AG08395 (cell line): ENCODE measurements at places on chromosomes 13 and 19.
A peak's percentile ranks its signal among the peaks of the same experiment; 100 is the strongest.

- DNase-seq, result no peak
These were observed 51.1 kb downstream of the DNM2 start for GRCh38 chr19:10768936-10769335.

GRCh38 chr19:4870025-4870700, 2.7 kb upstream of the PLIN3 start:
- DNase-seq, result peak; percentile 86

DNA sequence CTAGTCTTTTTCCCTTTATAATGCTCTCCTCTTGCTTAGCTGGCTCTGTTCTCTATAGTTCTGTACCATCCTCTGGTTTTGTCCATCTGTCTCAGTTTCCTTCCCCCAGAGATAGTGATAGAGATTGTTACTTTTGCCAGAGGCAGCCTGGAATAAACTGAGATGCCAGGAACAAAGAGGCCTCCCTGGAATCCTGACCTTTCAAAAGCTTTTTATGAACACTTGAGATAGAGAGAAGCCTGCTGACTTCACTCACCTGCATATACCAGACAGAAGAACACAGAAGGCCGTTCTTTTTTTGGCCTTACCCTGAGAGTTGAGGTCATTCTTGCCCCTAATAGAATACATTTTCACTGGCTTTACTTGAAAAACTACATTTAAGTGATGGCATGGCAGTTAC, 150.2 kb downstream of the LHFPL6 start:
- no peak for DNase-seq

GRCh38 chr19:11710313-11710712, 28.4 kb downstream of the ZNF823 start:
- DNase-seq, result no peak

DNA sequence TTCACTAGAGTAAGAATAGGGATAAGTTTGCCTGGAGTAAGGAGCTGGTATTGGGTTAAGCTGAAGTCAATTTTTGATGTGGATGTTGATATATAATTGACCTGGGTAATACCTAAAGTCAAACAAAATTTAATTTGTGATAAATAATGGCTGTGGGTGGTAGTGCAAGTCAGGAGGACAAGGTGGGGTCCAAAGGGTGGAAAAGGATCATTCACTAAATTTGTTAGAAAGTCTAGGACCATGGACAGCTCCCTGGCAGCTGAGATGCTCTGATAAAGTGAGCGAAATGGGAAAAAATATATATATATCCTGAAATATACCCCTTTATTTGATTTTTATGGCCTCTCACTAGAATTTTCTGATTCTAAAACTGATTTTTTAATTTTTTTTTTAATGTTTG, 463.5 kb downstream of the GPC6 start:
- no peak for DNase-seq

DNA sequence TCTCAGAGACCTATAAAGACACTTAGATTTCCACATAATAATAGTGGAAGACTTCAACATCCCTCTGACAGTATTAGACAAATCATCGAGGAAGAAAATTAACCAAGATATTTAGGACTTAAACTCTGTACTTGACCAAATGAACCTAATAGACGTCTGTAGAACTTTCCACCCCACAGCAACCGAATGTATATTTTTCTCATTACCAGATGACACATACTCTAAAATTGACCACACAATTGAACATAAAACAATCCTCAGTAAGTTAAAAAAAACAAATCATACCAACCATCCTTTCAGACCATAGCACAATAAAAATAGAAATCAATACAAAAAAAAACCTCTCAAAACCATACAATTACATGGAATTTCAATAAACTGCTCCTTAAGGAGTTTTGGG, 201.0 kb downstream of the POSTN start:
- DNase-seq, result no peak

DNA sequence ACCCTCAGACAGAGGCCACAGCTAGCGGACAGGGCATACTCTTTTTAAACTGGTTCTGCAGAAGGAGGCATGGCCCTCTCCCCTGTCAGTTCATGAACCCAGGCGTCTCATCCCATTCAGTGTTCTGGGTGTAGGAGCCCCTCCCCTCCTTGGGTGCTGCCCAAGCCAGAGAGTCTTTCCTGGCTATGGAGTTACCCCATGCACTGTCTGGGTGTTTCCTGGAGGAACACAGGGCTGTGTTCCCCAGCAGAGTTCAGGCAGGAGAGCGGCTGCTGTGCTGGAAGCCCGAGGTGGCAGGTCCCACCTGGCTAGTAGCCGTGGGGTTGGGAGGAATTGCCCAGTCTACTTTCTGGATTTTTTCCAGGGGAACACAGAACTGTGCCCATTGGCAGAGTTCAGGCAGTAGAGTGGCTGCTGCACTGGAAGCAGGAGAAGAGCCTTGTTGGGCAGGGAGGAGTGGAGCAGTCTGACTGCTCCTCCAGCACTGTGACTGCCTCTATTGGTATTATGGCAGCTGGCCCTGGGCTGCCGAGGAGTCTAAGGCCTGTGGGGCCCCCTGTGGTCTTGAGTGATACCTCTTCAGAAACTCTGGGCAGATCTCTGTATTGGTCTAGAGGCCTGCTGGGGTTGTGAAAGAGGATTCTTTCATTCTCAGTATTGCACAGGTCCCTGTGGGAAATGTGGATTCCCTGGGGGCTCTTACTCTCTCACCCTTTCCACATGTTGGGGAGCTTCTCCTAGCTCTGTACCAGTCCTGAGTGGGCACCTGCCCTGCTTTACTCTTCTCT, 168.3 kb downstream of the PCDH20 start:
- no peak for DNase-seq

DNA sequence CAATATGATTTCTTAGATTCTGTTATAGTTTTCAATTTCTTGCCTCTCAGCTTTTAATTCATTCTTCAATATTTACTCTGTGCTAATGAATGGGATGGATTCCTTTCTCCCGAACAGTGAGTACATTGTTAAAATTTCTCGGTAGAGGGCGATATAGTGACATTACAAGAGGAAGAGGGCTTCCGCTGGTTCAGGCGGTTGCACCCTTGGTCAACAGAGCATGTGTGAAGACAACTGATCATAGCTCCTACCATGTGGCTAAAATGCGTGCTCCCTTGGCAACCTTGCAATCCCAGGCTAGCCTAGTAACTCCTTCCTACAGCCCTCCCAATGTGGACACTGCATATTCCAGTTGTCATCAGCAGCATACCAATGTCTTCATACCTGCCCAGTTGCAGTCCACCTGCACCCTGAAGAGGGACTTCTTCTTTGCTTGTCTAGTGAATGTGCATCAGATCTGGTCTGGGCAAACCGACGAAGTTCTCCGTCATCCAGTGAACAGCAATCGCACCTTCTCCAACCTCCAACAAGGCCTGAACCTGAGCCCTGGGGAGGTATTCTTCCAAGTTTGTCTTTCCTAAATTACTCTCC, 653.0 kb upstream of the GPC6 start:
- DNase-seq, result no peak

GRCh38 chr19:29650772-29651387, 14.4 kb upstream of the PLEKHF1 start:
- DNase-seq, result no peak

- DNase-seq, result no peak
These were observed 230.8 kb downstream of the DCT start for GRCh38 chr13:94248454-94249228.
